ENCODE measurements at places on chromosomes 1 and 21.

DNA sequence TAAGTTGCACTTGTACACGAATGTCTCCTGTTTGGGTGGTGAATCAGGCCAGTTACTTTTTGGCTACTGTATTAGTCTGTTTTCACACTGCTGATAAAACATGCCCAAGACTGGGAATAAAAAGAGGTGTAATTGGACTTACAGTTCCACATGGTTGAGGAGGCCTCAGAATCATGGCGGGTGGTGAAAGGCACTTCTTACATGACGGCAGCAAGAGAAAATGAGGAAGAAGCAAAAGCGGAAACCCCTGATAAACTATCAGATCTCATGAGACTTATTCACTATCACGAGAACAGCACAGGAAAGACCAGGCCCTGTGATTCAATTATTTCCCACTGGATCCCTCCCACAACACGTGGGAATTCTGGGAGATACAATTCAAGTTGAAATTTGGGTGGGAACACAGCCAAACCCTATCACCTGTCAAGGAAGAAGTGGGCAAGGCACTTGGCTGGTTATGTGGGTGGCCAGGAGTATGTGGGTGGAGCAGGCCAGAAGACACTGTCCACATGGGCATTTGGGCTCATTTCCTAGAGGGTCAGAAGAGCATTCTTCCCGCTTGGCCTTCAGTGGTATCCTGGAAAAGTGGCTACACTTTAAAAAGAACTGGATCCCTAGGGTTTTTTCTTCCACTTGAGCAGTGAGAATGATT, 228.8 kb downstream of the HHAT start:
- DNase-seq = no peak

- DNase-seq = no peak
Measured at GRCh38 chr1:214108097-214108446, 120.3 kb downstream of the PROX1 start.

DNA sequence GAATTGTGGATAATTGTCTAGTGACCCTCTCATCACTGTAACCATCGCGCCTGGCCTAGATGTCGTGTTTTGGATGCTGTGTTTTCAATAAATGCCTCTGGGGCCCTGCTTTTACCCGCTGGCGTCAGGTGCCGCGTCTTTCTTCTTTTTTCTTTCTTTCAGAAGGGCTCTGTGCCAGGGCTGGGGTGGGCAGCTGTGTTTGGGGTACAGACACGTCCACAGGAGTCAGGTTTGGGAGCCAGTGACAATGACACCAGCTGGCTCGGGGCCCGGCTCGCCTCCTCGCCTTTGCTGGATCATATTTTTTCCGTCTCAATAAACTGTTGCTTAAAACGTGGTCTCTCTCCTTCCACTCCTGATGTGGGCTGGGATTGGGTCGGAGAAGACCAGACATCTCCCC, 16.1 kb downstream of the TMEM201 start:
- no peak for DNase-seq

DNA sequence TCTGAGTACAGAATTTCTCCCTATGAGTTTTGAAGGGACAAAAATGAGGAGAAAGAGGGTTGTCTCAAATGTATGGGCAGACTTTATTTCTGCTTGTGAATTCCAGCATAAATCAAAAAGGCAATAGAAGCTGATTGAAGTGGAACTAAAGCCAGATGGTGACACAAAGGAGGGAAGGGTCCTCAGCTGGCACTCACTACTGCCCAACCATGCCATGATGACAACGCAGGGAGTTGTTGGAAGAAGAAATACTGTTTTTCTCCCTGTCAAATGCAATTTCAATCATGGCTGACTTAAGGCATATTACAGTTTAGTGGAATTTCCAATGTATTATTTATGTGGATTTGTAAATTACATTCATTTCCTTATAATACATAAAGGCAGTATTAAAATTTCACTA, 805.8 kb downstream of the ADGRL2 start:
- no peak for DNase-seq

GRCh38 chr1:26529655-26530409, at the start of gene RPS6KA1:
TSS of gene RPS6KA1 (plus strand) at chr1:26529761. CDS start at chr1:26529921, 160 bp downstream.
- DNase-seq = peak; percentile 60

GRCh38 chr1:54497338-54497737, 50.7 kb upstream of the ACOT11 start:
- DNase-seq = no peak

GRCh38 chr1:232622378-232622777, 7.6 kb downstream of the SIPA1L2 start:
- peak; percentile 90 for DNase-seq

- DNase-seq = no peak
Measured at GRCh38 chr1:216587715-216588114, 135.5 kb downstream of the ESRRG start.

- DNase-seq = no peak
Measured at GRCh38 chr1:231279081-231279480, 38.1 kb downstream of the GNPAT start.

DNA sequence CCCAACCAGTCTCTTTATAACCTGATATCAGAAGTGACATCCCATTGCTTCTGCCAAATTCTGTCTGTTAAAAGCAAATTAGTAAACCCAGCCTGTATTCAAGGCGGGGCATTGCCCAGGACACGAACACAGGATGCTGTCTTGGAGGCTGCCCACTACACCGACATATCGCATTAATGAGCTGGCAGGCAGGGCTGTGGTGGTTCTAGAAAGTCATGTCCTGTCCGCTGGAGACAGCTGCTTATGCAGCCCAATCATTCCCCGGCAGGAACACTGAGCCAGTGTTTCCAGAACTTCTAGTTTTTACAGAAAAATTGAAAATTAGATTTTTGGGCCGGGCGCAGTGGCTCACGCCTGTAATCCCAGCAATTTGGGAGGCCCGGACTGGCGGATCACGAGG, 19.3 kb downstream of the C1orf167 start:
- no peak for DNase-seq

GRCh38 chr21:29091033-29091432, 17.6 kb upstream of the CCT8 start:
- no peak for DNase-seq

DNA sequence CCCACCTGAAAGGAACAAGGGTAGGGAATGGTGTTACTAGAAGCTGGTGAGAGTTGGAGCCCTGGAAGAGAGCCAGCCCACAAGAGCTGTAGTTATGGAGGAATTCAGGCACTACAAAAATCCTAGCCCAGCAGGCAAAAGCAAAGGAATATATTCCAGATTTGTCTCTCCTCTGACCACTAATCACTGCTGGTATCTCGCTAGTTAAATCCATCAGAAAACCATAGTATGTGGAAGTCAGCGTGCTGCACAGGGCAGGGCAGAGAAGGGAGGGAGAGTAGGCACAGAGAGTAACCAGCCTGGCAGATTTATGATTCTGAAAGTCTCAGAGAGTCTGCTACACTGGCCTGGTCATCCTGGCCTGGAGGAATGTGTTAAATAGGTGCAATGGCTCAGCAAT, 88.6 kb downstream of the SELENOF start:
- no peak for DNase-seq

- no peak for DNase-seq
Measured at GRCh38 chr1:160346463-160346862, 3.3 kb downstream of the NCSTN start.

- peak; percentile 73 for DNase-seq
Measured at GRCh38 chr1:242017580-242018233, 18.8 kb upstream of the MAP1LC3C start.

- no peak for DNase-seq
Measured at GRCh38 chr1:37914719-37915475, 32.0 kb downstream of the INPP5B start.

- no peak for DNase-seq
Measured at GRCh38 chr1:107142666-107143065, 1.8 kb downstream of the NTNG1 start.

- no peak for DNase-seq
Measured at GRCh38 chr21:42067531-42068255, 3.4 kb upstream of the UMODL1 start.

DNA sequence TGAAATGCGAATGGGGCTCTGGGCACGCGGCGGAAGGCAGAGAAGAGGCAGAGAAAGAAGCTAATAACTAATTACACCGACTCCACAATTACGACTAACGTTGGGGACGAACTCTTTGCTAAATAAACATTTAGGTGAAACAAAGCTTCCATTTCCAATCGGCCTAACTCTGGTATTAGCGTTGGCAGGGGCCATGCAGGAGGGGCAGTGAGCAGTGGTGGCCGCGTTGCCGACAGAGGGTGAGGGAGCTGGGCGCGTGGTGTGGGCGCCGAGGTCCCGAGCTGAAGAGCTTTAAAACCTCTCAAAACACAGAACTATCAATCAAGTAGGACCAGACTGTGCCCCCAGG, 553 bp upstream of the NDUFV3 start:
- DNase-seq = no peak

GRCh38 chr1:197696372-197696771, 78.9 kb downstream of the DENND1B start:
- DNase-seq = no peak

DNA sequence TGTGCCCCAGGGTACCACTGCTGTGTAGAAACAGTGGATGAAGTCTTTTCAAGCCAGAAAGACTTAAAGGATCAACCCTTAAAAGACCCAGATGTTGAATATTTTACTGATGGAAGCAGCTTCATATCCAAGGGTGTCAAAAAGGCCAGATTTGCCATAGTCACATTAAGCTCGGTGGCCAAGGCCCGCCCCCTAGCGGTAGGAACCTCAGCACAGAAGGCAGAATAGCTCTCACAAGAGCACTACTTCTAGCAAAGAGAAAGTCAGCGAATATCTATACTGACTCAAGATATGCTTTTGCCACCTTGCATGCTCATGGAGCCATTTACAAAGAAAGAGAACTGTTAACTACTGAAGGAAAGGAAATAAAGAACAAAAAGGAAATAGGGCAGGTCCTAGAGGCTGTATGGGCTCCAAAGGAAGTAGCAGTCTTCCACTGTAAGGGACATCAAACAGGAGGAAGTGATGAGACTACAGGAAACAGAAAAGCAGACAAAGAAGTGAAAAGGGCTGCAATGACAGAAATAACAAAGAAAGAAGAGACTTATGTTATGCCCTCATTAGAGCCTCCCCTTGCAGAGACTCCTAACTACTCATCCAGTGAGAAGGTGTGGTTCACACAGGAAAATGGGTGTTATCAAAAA, 90.5 kb downstream of the LIPI start:
- peak; percentile 3 for DNase-seq

DNA sequence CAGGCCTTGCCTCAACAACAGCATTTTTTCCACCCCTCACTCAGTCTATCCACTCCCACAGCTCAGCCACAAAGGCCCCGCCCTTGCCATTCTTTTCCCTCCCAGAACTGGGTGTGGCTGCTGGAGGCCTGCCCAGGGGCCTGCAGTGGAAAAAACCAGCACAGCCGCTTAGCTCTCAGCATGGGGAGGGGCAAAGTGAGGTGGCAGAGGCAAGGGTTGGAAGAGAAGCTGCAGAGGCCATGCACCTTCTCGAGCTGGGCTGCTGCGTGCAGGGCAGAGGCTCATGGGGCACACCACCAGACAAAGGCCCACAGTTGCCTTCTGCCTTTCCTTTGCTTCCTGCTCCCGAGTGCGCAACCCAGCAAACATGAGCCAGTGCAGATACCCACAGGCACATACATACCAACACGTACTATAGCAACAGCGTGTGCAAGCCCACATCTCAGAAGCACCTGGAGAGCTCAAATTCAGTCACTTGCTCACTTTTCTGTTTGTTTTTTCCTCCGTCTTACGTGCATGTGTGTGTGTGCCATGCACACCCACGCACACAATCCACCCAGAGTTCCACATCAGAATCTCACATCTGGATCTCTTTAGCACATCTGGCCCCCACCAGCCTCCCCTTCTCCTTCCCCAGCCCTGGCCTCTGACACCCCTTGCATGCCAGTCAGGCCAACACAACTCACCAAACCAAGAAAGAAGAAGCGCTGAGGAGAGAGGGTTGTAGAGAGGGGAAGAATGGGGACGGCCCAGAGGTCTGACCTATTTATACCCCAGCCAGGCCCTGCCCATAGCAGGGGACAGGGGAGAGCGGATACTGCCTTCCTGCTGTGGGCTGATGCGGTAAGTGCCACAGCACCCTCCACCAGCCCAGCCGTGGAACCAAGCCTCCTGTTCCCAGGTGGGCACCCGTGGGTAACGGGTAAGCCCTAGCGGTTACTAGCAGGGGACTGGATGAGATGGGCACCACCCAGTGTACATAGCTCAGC, at the start of gene S100A4:
Gene S100A4 (minus strand): TSS at position 740 of the 989 bp plus-strand sequence. CDS start 1,012 bp downstream, outside the sequence.
- peak; percentile 88 for DNase-seq

- DNase-seq = no peak
Measured at GRCh38 chr1:151502859-151503780, 8.1 kb upstream of the CGN start.

DNA sequence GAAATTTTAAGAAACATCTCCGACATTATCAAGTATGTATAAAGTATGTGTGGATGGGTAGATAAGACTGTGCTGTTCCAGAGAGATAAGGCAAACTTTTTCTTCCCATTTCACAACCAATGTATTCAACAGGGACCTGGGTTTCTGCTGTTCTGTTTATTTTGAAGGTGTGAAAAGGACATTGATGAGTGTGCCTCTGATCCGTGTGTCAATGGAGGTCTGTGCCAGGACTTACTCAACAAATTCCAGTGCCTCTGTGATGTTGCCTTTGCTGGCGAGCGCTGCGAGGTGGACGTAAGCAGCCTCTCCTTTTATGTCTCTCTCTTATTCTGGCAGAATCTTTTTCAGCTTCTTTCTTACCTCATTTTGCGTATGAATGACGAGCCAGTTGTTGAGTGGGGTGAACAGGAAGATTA, 174.0 kb downstream of the CRB1 start:
- no peak for DNase-seq

GRCh38 chr21:38229260-38229877, 27.4 kb upstream of the KCNJ15 start:
- DNase-seq = no peak

GRCh38 chr1:158027508-158027907, 34.1 kb downstream of the KIRREL1 start:
- DNase-seq = no peak

- DNase-seq = no peak
Measured at GRCh38 chr1:210239349-210240111, 6.9 kb downstream of the SERTAD4 start.

- DNase-seq = no peak
Measured at GRCh38 chr21:30434033-30434631, 4.1 kb downstream of the KRTAP13-4 start.

GRCh38 chr1:199152676-199153075, 513.8 kb downstream of the PTPRC start:
- DNase-seq = no peak

- DNase-seq = no peak
Measured at GRCh38 chr1:102550729-102551384, 554.1 kb upstream of the OLFM3 start.

DNA sequence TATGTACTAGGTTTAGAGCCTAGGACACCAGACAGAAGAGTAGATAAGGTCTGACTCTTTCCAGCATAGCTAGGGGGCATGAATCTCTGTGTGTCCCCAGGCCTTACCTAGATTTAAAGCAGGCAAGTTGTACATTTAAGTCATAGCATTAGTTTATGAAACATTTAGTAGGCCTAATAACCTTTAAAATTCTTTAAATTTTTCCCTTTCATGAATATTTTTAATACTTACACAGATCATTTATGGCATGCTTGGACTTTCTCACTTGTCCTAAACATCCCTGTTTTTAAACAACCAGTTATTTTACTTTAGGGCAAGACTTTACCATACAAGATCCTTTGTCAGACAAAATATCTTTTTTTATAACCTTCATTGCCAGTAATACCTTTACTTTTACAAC, 258.4 kb upstream of the ZRANB2 start:
- no peak for DNase-seq
